ENCODE measurements at places on chromosomes 7 and 10.

DNA sequence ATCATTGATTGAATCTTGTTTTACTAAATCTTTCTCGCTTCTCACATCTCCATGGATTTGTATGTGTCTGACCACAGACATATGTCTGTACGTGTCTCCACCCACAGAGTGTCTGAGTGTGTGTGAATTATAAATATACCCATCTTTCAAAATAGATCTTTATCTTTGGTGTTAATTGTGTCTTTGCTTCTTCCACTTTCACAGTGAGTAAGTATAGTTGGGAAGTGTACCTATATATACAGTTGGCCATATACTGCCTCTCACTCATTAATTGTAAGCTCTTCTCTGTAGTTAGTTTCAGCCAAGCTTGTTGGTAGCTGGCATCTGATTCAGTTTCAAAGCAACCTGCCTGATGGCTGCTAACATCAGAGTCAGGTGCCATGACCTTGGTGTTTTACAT lies 18.4 kb downstream of the EEPD1 start:
- no peak for DNase-seq

DNA sequence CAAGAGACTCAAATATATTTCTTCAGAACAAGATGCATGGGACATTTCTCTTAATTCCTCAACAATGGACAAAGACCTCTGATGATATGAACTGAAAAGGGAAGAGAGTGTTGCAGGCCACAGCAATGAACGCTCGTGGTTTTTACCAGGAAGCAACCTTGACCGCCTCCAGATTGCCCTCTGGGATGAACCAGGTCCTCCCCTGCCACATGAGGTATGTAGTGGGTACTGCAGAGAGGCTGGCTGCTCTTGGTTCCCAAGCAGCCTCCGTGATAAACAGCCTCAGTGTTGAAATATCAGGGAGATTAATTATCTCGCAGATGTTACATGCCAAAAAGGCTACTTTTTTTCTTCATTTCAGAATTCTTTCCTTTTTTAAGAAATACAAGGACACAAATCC lies 338.8 kb downstream of the ELMO1 start:
- DNase-seq = no peak

DNA sequence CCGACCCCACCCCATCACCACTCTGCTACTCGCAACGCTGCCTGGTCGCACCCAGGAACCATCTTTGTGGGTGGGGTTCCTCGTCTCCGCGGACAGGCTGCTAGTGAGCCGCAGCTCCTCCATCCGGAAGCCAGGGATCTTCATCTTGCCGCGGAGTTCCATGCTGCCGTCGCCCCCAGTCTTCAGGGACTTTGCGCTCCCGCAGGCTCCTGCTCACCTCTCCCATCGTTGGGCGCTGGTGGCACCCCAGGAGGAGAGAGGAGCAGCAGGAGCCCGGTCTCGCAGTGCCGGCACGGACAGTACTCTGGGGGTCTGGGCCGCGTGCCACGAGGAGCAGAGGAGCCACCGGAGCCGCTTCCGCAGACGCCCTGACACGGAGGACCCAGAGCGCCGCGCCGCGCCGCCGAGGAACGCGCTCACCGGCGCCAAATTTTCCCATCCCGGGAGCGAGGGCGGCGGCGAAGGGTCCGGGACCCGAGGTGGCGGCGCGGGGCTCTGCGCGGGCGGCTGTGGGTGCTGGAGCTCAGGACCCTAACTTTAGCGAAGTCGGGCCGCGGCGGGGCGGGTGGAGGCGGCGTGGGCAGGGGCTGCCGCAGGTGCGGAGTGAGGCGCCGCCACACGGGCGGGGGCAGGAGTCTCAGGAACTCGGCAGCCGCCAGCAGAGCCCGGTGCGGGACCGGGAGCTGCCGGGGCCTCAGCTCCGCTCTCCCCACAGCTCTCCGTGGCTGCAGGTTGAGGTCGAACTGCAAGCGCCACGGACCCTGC lies 750.1 kb upstream of the SORCS1 start:
- no peak for DNase-seq

- DNase-seq = no peak
Observed at GRCh38 chr7:92297736-92298135, 52.0 kb downstream of the ANKIB1 start.

DNA sequence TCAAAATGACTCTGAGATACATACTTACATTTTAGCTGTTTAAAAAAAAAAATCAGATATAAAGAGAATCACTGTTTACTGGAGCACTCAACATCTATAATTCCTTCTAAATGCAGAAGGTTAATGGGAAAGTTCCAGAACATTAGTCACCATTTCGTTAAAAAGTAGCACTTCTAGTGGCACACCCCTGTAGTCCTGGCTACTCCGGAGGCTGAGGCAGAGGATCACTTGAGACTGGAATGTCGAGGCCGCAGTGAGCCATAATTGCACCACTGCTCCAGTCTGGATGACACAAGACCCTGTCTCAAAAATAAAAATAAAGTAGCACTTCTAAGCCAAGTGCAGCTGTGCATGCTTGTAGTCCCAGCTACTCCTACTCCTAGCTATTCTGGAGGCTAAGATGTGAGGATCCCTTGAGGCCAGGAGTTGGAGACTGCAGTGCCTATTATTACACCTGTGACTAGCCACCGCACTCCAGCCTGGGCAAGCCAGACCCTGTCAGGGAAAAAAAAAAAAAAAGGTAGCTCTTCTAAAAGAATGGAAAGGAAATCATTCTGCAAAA lies 2.2 kb downstream of the FGFBP3 start:
- DNase-seq = no peak

DNA sequence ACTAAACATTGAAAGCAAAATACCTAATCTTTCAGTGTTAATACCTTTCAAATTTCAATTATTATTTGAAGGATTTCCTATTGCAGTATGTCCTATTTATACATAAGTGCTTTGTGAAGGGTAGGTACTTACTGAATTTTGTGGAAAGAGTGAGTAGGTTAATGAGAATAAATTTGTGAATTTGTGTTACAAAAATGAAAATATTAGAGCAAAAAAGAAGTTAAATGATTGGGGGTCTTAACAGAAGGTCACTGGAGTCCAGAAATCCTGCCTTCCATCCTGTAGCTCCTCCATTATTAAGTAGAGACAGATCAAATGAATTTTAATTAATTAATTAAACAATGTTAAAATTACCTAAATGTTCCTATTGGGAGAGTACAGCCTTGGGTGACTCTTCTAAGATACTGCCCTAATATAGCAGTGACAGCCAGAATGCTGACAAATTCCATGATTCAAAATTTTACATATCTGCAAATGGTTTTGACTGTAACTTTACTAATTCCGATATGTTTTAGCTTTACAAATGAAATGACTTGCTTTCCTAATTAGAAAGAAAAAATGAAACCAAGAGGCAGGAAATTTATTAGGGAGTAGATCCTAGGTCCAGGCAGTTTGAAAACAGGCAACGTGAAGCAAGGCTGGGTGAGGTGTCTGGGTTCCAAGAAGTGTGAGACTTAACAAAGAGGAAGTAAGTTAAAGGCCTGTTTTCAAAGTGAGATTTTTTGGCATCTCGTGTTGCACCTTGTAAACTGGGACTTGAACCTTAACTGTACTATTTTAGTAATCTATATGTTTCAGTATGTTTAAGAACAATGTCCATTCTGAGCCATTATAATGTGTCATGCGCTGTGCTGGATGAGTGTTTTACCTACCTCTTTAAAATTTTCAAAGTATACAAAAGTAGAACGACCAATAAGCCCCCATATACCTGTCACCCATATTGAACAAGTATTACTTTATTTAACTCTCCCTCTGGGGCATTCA lies 1.5 kb downstream of the PIK3CG start:
- no peak for DNase-seq

DNA sequence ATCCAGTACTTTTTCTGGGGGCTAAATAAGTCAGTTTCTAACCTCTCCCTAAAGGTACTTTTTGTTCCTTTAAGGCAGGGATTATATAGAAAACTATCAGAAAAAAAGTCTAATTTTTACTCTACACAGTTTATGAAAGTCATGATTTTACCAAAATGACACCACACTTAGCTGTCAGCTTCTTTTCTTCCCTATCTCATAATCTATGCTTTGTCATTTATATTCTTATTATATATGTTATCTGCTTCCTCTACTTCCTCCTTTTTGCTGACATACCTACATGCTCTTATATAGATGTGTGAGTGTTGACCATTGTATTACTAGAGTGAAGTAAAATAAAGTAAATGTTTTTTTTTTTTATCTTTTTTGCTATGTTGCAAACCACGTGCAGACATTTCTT lies 203.9 kb upstream of the CHRM2 start:
- DNase-seq = no peak

DNA sequence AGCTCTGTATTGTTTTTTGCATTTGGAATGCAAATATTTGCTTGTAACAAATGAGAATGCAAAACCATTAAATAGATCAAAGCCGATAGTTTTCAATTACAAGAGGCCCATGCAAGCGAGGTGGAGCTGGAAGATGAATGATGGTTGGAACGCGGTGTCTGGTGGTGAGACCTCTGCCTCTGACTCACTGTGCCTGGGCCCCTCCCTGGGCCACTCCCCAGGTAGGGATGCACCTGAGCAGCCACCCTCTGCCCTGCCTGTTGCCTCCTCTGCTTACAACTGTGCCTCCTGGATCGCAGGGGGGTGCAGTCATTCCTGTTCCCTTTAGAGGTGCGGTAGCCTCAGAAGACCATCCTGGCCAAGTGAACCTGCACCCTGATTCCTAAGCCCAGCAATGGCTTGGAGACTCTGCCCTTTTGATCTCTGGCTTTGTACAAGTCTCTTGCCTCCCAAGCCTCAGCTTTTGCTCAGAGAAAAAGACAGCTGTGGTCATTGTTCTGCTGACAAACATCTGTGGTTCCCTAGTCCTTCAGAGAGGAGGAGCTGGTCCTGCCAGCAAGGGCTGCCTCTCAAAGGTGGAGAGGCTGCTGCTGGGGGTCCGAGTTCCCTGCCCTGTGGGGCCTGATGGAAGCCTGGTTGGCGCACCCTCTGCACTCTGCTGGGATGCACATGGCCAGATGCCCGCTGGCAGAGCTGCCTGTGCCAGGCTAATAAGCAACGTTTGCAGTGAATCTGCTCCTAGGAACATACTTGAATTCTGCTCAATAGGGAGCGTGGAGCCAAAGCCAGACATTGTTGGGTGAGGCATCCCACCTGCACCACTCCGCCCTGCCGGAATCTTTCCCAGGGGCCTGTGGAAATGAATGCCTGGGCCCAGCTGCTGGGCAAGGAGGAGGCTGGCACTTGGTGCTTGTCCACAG lies 126.3 kb upstream of the TCERG1L start:
- no peak for DNase-seq

DNA sequence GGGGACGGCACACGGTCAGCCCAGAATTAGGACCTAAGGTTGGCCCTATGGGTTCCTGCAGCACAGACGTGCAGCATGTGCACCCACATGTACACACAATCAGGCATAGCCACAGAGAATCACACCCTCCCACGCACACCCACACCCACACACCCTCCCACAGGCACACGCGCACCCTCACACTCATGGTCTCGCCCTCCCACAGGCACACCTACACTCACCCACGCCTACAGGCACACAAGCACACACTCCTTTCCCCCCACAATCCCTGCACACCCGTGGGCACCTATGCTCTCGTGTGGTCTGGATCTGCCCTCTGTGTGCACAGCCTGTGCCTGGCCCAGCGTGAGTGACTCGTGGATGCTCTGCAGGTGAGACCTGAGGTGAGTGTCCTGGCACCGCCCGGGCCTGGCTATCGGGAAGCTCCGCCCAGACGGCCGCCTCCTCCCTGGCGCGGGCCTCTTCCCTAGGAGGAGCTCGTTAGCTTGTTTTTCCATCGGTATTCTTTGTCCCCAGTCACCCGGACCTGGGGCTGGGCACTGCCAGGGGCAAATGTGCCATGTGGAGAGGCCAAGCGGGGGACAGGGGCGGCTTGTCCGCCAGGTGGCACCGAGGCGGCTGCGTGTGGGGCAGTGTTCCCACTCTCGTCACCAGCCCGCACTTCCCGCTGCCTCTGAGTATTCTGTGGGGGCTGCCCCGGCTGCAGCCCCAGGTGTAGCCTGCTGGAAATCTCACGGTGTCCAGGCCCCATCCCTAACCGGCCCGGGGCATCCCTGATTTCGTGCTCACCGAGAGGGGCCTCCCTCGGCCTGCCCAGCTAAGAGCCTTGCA lies 110.2 kb upstream of the FAM20C start:
- DNase-seq = peak; percentile 22

DNA sequence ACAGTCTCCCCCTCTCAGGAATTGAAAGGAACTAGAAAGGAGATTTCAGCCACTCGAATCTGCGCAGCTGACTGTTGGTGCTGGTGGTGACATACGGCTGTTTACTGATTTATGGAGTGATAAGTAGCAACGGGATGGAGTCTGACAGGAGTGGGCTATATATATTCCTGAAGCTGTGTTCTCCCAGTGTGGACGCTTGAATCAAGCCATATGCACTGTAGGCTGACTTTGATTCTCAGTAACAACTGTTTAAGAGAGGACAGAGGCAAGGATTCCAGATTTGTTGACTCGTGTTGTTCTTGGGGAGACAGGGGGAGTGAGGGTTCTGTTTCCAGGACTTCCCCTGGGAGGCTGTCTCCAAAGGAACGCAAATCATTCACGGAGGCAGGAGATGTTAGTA lies 260.1 kb upstream of the AUTS2 start:
- no peak for DNase-seq

GRCh38 chr7:143394777-143395176 lies 13.6 kb downstream of the ZYX start:
- no peak for DNase-seq

GRCh38 chr10:58868736-58869435 lies 307.6 kb upstream of the PHYHIPL start:
- no peak for DNase-seq

- DNase-seq = no peak
Observed at GRCh38 chr10:89973326-89973725, 271.9 kb downstream of the KIF20B start.

- DNase-seq = no peak
Observed at GRCh38 chr10:52811776-52812175, 39.2 kb upstream of the MBL2 start.

GRCh38 chr7:144391823-144392255 lies 11.7 kb downstream of the NOBOX start:
- peak; percentile 11 for DNase-seq
